ENCODE measurements at places on chromosomes 2 and 18.

GRCh38 chr2:142044197-142044596 lies 86.6 kb downstream of the LRP1B start:
- no peak for DNase-seq

DNA sequence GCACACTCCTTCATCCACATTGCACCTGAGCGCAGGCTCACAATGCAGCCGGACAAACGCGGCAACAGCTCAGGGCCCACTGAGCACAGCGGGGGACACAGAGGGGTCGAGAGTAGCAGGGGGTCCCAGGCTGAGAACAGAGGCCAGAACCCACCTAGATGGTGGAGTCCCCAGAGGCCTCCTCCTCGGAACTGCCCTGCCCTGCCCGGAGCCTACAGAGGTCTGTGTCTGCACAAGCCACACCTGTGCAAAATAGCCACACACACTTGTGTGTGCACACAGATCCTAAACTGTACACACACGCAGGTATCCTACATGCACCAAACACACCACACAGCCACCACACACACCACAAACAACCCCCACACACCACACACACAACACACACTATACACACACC lies 72.8 kb downstream of the TMEM18 start:
- no peak for DNase-seq

- no peak for DNase-seq
Measured at GRCh38 chr2:105364436-105365139, 27.2 kb downstream of the C2orf49 start.

- no peak for DNase-seq
Measured at GRCh38 chr2:237964578-237965404, 2.0 kb upstream of the UBE2F start.

- DNase-seq: no peak
Measured at GRCh38 chr2:35891936-35892335, 463.6 kb upstream of the CRIM1 start.

- DNase-seq: no peak
Measured at GRCh38 chr2:15660491-15661294, 69.0 kb downstream of the DDX1 start.
